ENCODE measurements at places on chromosomes 3 and 15.

DNA sequence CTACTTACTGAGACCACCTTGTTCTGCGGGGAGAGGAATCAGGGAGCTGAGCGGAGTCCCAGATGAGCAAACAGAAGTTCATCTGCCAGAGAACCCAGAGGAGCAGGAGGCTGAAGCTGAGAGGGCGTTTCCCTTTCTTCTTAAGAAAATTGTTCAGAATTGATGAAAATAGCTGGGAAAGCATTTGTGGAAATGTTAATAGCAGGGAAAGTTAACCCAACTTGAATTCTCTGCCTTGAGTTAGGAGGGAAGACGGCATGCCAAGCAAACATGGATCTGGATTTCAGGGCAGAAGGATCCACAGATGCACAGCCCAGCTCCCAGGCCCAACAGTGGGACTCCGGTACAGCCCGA is 23.2 kb downstream of the CRABP1 start:
- no peak for DNase-seq

- peak; percentile 65 for DNase-seq
Observed at GRCh38 chr3:112038863-112039262, 4.3 kb downstream of the TMPRSS7 start.

DNA sequence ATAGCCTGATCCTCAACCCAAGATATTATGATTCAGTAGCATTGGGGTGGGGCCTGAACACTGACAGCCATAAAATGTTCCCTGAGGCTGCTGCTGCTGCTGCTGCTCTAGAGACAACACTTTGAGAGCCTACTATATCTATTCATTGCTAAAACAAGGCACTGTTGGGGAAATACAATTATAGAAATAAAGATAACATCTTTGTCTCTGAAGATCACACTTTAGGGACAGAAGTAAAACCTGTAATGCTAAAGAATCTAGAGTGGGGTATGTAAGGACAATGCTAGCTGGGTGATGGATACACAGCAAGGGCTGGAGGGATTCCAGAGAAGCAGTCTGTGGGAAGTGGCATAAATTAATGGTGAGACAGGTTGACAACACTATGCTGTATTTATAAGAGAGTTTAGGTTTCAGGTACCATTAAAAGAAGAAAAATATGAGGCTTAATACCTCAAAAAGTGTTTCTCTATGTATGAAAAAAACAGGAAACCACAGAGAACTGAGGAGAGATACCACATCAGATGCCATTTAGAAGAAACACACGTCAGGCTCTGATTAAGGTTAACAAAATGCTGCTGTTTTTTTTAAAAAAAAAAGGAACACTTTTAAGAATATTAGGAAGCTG is 115.9 kb downstream of the CBLB start:
- DNase-seq: no peak

DNA sequence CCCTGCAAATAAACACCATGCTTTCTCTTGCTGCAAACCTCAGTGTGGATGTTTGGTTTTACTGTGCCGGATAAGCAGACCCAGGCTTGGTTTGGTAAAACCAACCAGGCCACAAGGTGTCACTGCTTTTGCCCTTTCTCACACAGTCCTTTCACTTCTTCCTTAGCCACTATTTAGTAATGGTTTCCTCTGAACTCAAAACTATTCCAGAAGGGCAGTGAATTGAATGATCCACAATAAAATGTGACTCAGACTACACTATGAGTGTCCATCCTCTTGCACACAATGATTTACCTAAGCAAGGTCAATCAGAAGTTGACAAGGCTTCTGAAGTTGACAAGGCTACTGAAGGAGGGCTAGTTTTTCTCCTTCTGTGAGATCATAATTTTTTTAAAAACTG is 552.4 kb upstream of the CCDC54 start:
- DNase-seq: peak; percentile 36

- DNase-seq: no peak
Observed at GRCh38 chr3:60431599-60431958, 819.7 kb downstream of the FHIT start.

DNA sequence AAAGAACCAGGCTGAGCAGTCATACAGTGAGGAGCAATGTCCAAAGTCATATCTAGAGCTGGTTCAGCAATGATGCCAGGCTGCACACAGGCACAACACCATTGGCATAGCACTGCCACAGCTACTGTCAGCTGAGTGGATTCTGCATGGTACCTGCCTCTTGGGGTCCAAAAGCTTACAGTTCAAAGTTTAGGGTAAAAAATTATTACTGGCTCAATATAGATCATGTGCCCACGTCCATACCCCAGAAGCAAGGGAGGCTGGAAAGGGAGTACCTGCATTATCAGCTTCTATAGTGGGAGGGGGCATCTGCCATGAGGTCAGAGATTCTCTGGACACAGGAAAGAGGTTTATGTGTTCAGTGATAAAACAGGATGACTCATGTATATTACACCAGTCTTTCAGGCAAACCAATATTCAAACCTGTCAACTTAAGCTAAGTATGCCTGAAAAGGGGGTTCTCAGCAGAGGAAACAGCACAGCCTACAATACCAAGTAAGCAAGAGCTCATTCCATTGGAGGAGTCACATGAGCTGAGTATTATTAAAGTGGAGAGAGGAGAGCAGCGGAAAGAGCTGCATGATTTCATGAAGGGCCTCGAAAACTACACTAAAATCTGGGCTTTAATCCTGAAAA is 99.0 kb downstream of the ANO10 start:
- no peak for DNase-seq

- no peak for DNase-seq
Observed at GRCh38 chr3:138065949-138066348, 49.5 kb downstream of the DZIP1L start.

DNA sequence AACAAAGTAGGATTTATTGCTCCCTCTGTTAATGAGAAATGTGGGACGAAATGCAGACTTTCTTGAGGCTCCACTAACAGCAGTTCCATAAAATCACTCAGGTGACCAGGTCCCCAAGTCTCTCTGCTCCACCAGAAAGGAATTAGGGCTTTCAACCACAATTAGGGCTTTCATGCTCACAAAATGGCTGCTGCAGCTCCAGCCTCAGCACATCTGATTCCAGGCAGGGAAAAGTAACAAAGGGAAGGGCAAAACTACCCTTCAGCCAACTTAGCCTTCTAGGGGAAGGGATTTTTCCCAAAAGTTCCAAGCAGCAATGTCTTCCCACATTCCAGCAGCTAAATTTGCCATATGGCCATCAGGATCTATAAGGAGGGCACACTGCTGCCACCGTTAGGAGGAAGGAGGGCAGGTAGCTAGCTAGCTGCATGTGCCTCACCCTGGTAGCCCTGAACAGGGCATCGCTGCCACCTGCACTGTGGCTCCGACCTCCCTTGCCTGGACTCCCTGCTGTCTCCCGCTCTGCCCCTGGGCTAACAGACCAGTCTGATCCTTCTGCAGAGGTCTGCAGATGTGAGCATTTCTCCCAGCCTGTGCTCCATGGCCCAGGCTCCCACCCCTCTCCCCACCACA is 12.8 kb downstream of the CFAP100 start:
- no peak for DNase-seq

GRCh38 chr3:126553284-126554084 is 5.2 kb downstream of the C3orf22 start:
- DNase-seq: no peak

DNA sequence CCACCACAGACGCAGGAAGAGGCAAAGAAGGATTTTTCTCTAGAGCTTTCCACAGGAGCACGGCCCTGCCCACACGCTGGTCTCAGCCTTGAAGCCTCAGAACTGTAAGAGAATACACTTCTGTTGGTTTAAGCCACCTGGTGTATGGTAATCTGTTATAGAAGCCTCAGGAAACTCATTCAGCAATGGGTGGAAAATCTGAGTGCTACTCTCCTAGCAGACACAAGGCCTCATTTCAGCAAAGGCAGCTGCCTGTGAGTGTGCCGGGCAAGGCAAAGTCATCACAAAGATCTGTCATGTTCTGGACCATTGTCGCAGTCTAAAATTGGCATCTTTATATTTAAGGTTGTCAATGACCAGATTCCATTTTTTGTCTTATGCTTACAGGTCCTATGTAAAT is 31.0 kb downstream of the ATP10A start:
- DNase-seq: no peak

- DNase-seq: no peak
Observed at GRCh38 chr3:128907706-128908445, 28.5 kb downstream of the ACAD9 start.

GRCh38 chr3:63383040-63383439 is 104.9 kb downstream of the SYNPR start:
- no peak for DNase-seq

- no peak for DNase-seq
Observed at GRCh38 chr3:148146947-148147826, 550.5 kb upstream of the AGTR1 start.

DNA sequence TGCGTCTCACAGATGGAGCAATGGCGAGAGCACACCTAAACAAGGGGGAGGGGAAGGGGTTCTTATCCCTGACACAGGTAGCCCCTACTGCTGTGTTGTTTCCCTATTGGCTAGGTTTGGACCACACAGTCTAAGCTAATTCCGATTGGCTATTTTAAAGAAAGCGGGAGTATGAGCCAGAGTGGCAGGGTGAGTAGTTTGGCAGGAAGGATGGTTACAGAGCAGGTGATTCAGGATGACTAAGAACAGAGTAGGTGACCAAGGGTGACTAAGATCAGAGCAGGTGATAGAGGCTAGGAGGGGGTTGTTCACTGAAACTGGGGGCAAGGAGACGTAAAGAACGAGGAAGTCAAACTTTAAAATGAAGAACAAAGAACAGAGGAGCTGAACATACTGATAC is 511.8 kb downstream of the EDEM1 start:
- DNase-seq: no peak

GRCh38 chr3:149473357-149474249 is 894 bp upstream of the TM4SF4 start:
- no peak for DNase-seq

DNA sequence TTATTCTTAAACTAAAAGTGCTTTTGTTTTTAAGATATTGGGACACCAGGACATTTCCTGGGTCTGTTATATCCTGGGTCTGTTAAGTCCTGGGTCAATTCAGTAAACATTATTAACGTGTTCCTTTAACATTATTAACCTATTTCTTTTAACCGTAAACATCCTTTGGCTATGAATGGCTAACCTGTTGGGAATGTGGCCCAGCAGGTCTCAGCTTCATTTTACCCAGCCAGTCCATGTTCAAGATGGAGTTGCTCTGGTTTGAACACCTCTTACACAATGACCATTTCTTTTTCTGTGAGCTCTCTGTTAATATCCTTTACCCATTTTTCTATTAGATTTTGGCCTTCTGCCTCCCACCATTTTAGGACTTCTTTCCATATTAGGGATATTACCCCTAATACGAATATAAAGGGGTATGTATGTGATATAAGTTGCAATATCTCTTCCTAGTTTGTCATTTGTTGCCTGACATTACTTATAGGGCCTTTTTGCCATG is 88.9 kb upstream of the NEDD4 start:
- no peak for DNase-seq

DNA sequence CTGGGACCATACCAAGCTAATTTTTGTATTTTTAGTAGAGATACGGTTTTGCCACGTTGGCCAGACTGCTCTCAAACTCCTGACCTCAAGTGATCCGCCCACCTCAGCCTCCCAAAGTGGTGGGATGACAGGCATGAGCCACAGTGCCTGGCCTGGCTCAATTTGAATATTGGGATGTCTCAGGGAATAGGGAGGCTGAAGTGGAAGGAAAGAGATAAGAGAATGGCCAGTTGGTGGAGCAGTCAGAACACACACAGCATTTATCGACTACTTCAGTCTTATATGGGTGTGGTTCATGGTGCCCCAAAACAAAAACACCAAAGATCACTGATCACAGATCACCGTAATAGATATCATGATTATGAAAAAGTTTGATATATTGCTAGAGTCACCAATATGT is 144.4 kb downstream of the GMNC start:
- DNase-seq: no peak

- DNase-seq: no peak
Observed at GRCh38 chr15:32951736-32952464, 234.1 kb downstream of the GREM1 start.

GRCh38 chr3:173913974-173914421 is 516.5 kb downstream of the NLGN1 start:
- DNase-seq: no peak

DNA sequence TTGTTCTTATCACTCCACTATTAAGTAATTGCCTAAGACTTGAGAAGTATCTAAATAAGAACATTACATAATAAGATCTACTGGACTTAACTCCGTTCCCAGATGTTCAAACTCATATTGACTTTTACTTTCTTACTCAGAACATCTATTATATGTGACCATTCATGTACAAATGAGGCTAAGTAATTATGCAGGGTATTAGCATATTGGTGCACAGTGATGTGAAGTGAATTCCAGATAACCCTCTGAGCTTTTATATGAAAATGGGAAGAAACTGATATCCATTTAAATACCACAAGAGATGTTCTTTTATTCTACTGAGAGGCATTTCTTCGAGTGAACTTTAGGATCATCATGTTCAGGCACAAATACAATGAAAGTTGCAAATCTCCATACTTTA is 135.7 kb downstream of the ZPLD1 start:
- no peak for DNase-seq

GRCh38 chr3:64046592-64046991 is 23.3 kb upstream of the PSMD6 start:
- no peak for DNase-seq

DNA sequence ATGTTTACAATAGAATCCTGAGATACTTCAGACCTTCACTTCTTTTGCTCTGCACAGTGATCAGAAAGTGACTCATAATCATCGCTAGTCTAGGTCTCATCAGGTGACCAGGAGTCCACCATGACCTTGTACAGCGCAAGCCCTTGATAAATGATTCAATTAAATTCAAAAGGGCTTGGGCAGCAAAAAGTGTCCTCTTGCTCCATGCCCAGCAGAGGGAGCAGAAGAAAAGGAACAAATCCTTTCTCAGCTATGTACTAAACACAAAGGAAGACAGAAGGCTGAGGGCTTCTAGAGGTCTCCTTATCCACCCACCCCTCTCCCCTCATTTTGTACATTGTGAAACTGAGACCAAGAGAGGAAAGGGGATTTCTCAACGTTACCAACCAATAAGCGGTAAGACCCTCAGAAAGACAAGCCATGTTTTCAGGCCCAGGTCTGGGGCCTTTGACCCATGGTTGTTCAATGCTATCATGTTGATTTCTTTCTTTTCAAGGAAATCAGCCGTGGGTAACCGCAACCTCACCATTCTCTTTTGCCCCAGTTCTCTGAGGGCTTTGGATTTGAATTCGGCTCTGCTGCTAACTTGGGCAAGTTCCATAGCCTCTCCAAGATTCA is 74.8 kb downstream of the AQP9 start:
- DNase-seq: peak; percentile 13

GRCh38 chr3:177337541-177338331 is 140.5 kb upstream of the TBL1XR1 start:
- DNase-seq: no peak

GRCh38 chr3:98843266-98843959 is 58.1 kb downstream of the DCBLD2 start:
- no peak for DNase-seq

GRCh38 chr3:137194301-137194700 is 236.5 kb downstream of the IL20RB start:
- no peak for DNase-seq

GRCh38 chr3:79019137-79019923 is 748.5 kb downstream of the ROBO1 start:
- peak; percentile 92 for DNase-seq
